ENCODE measurements at places on chromosomes 12 and 14.
A peak's percentile ranks its signal among the peaks of the same experiment; 100 is the strongest.

DNA sequence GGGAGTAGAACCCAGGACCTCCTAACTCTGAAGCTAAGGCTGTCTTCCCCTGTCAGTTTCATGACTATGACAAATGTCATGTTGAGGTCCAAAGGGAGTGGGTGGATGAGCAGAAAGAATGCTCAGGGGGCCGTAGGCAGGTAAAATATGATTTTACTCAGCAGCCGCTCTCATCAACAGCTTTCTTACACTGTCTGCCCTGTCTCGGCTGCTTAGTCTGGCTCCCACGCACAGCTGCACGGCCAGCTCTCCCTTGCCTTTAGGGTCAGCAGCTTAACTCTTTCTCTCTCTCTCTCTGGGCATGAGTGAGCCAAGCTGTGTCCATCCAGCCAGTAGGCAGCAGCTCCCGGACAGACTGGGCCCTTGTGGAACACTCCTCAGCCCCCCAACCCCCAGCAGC, 95.2 kb downstream of the GCH1 start:
- DNase-seq: no peak

DNA sequence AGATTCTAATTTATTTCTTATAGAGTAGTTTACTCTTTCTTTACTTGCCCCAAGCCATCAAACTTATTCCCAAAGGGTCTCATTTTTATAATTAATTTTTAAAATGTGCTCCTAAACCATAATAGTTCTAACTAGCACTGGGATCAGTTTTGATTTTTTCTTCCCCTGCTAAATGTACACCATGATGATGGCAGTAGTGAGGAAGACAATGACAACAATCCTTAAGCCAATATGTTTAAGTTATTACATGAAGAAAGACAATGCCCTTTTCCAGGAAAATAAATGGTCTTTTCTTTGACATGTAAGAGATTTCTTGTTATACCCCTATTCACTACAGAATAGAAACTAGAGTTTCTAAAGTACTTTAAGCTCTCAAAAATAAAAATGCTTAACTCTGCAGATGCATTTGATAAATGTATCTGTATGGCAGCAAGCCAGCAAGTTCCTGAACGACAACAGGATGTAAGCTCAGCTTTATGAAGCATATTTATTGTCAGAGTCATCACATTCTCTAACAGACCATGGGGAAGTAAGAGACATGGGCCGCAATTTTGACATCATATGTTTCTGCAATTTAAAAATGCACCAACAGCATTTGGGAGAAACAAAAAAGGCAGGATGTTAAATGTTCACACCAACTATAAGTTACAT, 36.0 kb upstream of the SNX6 start:
- no peak for DNase-seq

DNA sequence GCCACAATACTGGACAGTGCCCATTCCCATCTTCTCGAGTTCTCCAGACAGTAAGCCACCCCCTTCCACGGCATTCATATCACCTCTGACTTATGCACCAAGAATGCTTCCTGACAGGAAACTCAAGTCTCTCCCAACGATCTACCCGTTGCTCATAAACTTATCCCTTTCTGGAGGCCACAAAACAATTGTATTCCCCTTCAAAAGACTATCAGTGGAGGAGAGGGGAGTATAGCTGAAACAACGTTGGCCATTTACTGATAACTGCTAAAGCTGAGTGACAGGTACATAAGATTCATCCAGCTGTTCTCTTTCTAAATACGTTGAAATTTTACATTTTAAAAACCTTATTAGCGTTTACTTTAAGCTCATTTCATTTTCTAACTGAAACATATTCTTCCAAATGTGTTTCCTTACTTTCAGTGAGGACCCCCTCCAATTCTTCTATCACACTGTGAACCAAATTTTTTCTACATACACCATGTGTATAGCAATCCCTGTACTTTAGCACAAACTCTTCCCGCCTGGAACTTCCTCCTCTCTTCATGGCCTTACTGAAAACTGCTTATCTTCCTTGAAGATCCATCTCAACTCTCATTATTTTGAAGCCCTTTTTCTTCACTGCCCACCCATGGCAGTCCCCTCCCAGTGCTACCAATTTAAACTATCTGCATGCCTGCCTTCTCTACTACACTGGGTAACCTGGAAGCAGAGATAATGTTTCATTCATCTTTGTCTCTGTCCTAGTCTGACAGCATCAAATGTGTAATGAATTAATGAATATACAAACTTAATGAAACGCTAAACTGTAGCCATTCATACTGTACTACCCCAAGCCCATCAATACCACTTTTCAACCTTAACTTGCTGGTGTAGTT, 28.8 kb downstream of the ATXN2 start:
- DNase-seq: peak; percentile 19

GRCh38 chr12:19066475-19067001, 63.0 kb upstream of the PLEKHA5 start:
- DNase-seq: no peak

DNA sequence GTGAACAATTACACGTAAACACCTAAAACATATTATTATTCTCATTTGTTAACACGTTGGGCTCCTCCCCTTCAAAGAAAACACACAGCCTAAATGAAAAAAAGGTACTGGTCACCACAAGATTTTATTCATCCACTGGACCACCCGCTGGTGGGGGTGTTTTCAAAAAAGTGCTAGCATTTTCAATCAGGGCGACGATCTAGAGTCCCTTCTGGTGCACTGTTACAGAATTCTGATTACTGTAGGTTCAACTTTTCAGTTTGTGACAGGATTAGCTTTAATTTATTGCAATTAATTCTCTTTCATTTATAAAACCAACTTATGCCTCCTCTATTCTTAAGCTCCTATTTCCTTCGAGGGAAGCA, 443 bp downstream of the MAGOHB start:
- peak; percentile 8 for DNase-seq

DNA sequence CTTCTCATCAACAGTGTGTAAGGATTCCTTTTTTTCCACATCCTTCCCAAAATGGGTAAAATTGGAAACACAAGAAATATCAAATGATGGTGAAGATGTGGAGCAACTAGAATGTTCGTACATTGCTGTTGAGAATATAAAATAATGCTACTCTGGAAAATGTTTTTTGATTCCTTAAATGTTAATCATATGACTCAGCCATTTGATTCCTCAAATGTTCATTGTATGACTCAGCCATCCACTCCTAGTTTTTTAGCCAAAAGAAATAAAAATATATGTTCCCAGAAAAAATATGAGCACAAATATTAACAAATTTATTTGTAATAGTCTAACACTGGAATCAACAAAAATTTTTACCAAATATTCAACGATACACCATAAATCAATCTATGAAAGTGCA, 1108.6 kb downstream of the LRFN5 start:
- DNase-seq: no peak

- peak; percentile 23 for DNase-seq
These were observed 84.2 kb downstream of the GCH1 start for GRCh38 chr14:54818201-54819133.

DNA sequence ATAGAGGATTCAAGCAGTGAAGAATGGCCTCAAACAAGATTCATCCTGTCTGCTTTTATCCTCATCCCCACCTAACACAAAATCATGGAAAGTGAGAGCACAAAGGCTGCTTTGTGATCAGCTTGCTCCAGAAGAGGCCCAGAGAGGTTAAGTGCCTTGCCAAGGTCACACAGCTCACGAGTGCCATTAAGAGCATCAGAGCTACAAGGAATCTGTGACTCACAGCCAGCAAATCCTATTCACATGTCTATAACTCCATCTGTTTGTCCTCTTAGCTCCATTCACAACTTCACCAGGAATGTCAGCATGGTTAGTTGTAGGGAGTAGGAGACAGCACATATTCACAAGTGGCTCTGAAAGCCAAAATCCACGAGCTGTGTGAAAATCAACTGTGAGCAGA, 79.8 kb downstream of the TTC9 start:
- no peak for DNase-seq

GRCh38 chr12:64877363-64878004, 53.0 kb downstream of the TBC1D30 start:
- DNase-seq: no peak
